ENCODE measurements at places on chromosomes 1 and 21.

DNA sequence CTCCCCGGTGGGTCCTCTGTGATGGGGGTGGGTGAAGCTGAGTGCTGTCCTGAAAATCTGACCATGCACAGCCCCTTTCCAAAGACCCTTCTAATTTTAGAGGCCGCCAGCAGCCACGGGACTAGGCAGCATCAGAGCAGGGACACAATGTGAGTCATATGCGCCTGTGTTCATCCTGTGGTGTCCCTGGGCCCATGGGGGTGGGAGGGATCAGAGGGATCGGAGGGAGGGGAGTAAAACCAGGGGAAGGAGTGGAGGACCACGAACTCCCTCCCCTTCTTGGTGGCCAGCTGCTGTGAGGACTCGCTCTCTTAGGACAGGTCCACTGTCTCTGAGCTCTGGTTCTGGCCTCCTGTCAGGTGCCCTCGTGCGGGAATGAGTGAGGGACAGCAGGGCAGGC is 61.5 kb downstream of the ADARB1 start:
- DNase-seq, result no peak

GRCh38 chr21:15453261-15453660 is 276.5 kb upstream of the USP25 start:
- DNase-seq, result no peak

- no peak for DNase-seq
These were observed 19.5 kb downstream of the NUAK2 start for GRCh38 chr1:205301842-205302588.

GRCh38 chr1:212703991-212704564 is 4.4 kb upstream of the BATF3 start:
- DNase-seq, result no peak

DNA sequence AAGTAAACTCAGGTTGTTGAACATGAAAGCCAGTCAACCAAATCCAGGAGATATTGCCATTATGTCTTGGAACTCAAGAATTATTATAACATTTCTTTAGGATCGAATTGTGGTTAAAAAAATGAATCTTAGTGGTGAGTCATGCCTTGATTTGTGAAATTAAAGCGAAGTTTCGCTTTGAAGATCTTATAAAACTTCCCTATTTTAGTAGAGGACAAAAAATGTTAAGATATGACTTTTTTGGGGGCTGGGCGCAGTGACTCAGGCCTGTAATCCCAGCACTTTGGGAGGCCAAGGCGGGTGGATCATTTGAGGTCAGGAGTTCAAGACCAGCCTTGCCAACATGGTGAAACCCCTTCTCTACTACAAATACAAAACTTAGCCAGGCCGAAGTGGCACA is 39.5 kb upstream of the PTBP2 start:
- no peak for DNase-seq

- no peak for DNase-seq
These were observed 127.2 kb upstream of the GREM2 start for GRCh38 chr1:240739139-240739538.

DNA sequence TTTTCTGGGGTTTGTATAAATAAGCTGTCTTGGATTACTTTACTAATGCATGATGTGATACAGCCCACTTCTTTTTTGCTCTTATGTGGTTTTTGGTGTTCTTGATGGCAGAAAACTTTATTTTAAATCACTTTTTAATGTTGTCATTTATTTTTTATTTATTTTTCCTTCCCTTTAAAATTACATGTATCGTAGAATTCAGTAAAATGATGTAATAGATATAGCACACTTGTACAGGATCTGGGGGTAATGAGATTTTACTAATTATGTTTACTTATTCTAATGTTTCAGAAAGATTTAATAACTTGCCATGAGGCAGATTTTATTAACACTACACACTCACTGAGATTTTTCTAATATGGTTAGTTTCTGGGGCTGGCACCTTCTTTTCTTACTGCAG is 701 bp upstream of the B3GALT2 start:
- DNase-seq, result no peak

DNA sequence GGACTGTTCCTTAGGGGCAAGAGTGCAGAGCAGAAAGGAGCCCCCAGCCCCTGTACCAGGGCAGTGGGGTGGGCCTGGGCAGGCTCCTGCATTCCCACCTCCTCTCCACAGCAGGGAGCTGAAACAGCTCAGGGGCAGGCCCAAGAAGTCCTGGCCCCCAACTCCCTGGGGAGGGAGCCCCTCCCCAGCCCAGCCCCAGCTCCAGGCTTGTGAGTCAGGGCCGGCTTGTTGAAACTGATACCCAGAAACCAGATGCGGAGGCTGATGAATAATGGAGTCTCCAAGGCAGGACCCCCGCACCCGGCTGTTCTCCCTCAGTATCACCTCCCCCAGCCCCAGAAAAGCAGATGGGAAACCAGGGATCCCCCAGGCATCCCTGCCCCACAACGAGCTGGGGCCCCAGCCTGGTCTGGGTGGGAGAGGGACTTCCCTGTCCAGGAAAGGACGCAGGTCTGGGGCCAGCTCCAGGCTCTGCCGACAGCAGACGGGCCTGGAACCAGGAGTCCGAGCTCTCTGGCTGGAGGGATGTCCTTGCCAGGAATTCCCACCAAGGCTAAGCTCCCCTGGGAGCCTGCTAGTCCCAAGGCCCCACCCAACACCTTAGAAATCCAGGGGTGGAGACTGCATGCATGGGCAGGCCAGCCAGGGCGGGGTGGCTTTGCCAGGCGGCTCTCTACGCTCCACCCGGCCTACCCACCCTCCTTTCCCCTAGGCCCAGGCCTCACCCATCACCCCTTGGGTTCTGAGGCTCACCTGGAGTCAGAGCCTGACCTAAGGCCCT is 2.7 kb downstream of the PLEKHG5 start:
- no peak for DNase-seq

Measured in activated CD8-positive, alpha-beta memory T cell treated with anti-CD3 and anti-CD28 coated beads, Interleukin-2, amount 50 U/mL, for 4 hours (primary cell).